Forelimb muscle (tissue), 1 donor: ENCODE measurements at places on chromosomes 12 and 14.
A peak's percentile ranks its signal among the peaks of the same experiment; 100 is the strongest.

DNA sequence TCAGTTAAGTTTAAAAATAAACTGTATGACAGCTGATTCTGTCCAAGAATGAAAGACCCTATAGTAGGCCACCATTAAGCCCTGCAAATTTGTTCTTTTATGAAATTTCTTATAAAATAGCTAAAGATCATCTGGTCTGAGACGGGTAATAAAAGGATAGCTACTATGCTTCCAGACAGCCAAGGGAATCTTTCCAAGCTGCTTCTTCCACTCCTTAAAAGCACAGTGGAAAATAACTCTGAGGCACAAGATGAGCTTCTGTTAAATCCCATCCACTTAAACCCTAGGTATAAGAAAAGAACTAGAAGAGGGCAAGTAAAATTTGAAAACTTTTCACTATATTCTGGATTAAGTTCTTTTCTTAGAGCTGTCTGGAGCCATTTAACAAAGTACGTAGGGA, 194.3 kb downstream of the CAPZA3 start:
- DNase-seq: peak; percentile 51

DNA sequence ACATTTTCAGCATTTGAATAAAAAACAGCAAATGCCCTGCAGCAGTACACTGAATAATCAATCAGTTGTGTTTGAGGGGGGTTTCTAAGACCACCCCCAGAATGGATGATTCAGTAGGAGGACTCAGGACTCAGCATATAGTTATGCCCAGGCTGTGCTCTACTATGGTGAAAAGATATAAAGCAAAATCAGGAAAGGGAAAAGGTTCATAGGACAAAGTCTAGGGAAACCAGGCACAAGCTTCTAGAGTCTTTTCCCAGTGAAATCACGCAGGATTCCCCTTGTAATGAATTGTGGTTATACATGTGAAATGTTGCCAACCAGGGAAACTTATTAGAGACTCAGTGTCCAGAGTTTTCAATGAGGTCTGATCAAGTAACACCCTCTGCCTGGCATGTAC, 25.0 kb upstream of the SLC17A8 start:
- DNase-seq: no peak

DNA sequence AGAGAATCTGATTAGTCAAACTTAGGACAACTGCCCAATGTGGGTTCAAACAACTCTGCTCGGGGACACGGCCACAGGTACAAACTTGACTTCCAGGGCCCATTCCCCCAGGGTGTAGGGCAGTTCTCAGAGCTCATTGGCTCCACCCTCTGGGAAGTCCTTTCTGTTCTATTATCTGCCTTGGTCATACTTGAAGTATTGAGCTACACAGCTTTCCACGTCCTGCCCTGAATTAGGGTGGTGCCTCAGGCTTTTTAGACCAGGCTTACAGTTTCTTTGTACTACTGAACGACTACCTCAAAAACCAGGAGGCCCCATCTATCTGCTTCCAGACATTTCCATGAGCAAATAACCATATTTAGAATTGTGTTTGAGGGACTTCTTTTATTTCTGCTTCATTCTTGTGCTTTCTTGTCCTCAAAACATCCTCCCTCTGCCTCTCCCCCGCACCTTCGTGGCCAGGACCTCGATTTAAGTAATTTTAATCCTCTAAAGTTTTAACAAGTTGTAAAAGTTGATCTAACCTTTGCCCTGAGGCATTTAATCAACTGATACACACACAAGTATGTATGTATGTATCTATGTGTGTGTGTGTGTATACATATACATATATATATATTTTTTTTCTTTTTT, 281.7 kb upstream of the AMIGO2 start:
- DNase-seq: no peak

- DNase-seq: no peak
Measured at GRCh38 chr12:66620688-66621087, 58.2 kb downstream of the GRIP1 start.

DNA sequence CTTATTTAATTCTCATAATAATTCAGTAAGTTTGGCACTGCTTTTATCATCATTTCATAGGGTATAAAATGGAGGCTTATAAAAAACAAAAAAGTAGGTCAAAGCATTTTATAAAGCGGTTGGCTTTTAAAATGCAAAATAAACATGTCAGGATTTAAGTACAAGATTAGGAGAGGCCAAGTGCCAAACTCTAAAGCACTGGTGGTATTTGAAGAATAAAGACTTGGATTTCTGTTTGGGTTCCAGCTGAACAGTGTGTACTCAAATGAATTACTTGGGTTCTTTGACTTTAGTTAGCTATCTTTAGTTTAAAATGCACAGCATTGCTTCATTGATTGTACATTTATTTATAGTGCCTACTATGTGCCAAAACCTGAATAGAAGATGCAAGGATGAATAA, 966.6 kb upstream of the SEL1L start:
- no peak for DNase-seq

GRCh38 chr12:41058266-41058665, 129.9 kb upstream of the PDZRN4 start:
- DNase-seq: no peak

- no peak for DNase-seq
Measured at GRCh38 chr14:103209506-103209905, 86.2 kb downstream of the TNFAIP2 start.

DNA sequence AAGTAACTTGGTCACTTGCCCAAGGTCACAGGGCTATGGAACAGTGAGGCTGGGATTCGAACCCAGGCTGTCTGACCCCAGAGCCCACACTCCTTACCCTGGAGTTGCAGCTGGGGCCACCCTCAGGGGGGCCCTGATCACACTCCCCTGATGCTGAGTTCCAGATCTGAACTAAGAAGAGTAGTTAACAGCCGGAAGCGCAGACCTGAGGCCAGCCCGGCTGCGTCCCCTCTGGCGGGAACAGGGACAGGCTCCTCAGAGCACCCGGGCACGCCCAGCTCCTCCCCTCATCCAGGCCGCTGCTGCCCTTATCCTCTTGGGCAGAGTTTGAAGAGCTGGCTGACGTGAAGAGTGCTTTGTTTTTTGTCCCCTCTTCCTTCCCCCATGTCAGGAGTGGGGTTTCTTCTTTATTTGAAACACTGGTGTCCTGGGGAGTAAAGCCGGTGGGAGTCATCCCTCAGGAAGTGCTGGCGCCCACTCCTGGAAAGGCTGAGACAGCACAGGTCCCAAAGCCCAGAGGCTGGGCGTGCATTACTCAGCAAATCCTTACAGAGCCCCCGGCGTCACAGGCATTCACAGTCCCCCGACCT, 8.7 kb downstream of the PHB2 start:
- no peak for DNase-seq

GRCh38 chr14:58830121-58830520, 192.4 kb downstream of the DACT1 start:
- no peak for DNase-seq

GRCh38 chr12:111298582-111299436, 70.1 kb downstream of the PHETA1 start:
- no peak for DNase-seq

GRCh38 chr14:103057028-103057371, 349 bp downstream of the CDC42BPB start:
- DNase-seq: no peak

DNA sequence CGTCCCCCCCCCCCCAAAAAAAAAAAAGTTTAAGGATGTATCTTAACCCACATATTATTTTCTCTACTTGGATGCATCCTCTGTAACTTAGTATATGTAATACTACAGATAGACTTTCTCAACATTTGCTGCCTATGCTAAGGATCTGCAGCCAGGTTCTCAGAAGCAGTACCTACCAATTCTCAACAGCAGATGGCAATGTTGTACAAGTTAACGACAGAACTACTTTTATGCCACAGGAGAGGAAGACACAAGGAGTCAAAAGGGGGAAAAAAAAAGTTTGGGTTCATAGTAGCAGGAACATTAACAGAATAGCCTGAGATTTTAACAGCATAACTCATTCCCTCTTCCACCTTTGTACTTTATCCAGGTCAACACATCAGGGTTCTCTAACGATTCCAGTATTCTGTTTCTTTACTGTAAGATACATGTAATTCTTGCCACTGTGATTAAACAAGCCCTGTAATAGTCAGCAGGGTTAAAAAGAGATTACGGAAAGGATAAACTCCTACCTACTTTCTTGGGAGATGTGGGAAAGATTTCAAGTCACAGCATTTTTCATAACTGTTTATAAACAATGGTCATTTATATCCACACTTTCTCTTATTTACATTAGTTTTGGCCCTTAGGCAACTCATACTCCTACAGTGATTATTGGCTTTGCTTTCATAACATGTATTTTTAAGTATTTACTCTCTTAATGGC, 5.7 kb upstream of the NEK9 start:
- peak; percentile 69 for DNase-seq

DNA sequence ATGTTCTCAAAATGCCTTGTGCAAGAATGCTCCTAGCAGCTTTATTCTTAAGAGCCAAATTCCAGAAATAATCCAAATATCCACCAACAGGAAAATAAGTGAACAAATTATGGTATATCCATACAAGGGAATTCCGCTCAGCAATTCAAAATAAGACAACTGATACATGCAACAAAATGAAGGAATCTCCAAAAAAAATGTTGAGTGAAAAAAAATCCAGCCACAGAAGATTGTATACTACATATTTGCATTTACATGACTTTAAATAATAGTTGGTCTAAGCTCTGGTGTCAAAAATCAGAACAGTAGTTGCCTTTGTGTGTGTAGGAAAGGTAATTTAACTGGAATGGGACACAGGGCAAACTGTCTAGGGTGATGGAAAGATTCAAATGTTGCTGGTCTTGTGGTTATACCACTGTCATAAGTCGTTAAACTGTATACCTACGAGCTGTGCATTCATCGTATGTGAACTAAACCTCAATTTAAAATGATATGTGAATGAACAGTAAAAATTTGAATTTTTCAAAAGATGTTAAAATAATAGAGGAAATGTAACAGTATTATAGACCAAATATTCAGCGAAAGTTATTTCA, 3.2 kb downstream of the CD69 start:
- no peak for DNase-seq

DNA sequence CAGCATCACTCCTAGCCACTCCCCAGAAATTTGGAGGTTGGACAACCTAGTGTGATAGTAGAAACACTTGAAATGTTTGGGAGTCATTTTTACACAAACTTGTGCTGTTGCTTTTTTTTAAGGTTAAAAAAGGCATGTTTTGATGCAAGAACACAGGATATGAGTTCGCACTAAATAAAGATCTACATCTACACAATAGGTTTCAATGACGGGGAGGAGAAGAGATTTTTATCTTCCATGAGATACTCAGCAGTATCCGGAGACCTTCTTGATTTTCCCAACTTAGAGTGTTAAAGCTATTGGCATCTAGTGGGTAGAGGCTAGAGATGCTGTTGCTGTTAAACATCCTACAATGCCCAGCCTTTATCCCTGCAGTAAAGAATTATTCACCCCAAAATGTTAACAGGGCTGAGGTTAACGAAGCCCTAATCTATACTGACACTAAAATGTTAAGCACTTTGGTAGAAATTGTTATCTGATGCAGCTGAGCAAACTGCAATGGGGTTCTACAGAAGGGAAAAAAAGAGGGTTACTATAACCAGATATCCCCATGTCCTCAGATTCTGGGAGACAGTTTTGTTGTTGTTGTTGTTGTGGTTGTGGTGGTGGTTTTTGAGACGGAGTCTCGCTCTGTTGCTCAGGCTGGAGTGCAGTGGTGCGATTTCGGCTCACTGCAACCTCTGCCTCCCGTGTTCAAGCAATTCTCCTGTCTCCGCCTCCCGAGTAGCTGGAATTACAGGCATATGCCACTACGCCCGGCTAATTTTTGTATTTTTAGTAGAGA, 14.0 kb upstream of the PCNX1 start:
- DNase-seq: no peak

DNA sequence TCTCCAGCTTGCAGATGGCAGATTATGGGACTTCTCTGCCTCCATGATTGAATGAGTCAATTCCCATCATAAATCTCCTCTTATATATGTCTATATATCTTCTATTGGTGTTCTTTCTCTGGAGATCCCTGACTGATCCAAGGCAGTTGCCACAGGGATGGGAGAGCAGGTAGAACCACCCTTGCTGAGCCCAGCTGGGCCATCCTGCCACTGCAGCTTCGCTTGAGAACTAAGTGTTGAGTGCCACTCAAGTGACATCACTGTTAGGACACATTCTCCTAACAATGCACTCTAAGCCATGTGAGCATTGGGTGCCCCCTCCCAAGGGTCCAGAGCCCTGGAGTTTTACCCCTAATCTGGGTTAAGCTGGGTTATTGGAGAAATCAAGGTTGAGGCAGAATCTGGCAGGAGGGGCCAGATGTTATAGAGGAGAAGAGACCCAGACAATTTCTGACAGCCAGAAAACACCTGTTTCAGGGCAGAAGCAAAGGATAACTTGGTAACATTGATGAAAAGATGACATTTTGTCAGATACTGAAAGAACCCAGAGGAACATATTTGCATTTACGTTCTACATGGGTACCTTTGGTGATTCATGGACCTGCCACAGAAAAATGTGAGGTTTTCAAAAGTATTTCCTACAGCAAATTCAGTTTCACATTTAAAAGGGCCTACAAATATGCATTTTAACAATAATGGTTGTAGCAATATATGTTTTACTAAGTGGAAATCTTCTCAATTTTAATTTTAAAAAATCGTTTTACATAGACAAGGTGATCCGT, 57.2 kb upstream of the MAX start:
- DNase-seq: no peak

GRCh38 chr14:71751264-71751663, 181.0 kb upstream of the RGS6 start:
- no peak for DNase-seq

- DNase-seq: no peak
Measured at GRCh38 chr12:80443974-80444666, at the start of gene PTPRQ. Gene PTPRQ, plus strand, starts transcription at chr12:80444235. Its CDS starts 111 bp downstream, at chr12:80444346.

GRCh38 chr14:24892497-24893051, 157.4 kb downstream of the STXBP6 start:
- no peak for DNase-seq

DNA sequence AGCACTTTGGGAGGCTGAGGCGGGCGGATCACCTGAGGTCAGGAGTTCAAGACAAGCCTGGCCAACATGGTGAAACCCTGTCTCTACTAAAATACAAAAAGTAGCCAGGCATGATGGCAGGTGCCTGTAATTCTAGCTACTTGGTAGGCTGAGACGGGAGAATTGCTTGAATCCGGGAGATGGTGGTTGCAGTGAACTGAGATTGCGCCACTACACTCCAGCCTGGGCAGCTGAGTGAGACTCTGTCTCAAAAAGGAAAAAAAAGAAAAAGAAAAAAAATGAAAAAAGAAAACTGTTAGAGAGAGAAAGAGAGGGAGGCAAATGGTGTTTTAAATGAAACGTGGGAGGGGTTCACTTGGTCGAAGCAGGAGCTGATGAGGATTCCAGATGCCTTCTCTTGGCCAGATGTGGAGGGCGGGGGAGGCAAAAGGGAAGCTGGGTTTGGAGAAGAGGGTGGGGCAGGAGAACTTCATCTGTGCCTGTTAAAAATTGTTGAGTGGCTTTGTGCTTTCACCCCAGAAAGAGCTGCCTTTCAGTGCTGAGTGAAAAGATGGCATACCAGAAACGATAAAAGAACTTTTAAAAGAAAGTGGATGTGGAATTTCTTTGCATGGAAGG, 1.1 kb downstream of the EMP1 start:
- peak; percentile 72 for DNase-seq

- DNase-seq: no peak
Measured at GRCh38 chr12:130579231-130579630, 136.9 kb downstream of the RIMBP2 start.
